ENCODE measurements at places on chromosomes 7 and 10.

- no peak for DNase-seq
Observed at GRCh38 chr7:112149734-112150133, 56.5 kb downstream of the DOCK4 start.

DNA sequence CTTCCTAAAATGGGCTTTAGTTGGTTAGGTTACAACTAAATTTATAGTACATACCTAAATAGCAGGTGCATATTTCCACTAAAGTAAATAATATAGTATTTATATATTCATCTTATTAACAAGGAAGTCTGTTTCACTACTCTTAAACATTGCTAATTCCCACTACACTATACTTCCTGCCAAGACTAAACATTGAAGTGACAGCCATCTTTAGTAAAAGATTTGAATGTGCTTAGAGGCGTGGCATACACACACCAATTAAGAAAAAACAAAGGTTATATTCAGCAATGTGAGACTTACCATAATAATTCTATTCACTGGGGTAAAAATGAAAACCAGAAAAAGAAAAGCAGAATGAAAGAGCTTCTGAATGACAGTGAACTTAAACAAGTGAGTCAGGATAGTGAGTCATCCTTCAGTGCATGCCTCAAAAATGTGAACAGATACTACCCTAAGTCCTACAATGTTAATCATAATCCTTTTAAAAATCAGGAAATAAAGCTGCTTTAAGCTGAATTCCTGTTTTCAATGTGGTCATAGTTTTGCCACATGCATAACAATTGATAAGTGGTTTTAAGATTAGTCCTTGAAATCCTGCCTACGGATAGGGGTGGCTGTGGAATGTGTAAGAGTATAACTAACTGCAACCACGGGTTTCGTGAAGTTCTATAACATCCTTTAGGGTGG is 59.4 kb downstream of the USP6NL start:
- no peak for DNase-seq

- no peak for DNase-seq
Observed at GRCh38 chr7:110881721-110882120, 209.2 kb upstream of the LRRN3 start.

DNA sequence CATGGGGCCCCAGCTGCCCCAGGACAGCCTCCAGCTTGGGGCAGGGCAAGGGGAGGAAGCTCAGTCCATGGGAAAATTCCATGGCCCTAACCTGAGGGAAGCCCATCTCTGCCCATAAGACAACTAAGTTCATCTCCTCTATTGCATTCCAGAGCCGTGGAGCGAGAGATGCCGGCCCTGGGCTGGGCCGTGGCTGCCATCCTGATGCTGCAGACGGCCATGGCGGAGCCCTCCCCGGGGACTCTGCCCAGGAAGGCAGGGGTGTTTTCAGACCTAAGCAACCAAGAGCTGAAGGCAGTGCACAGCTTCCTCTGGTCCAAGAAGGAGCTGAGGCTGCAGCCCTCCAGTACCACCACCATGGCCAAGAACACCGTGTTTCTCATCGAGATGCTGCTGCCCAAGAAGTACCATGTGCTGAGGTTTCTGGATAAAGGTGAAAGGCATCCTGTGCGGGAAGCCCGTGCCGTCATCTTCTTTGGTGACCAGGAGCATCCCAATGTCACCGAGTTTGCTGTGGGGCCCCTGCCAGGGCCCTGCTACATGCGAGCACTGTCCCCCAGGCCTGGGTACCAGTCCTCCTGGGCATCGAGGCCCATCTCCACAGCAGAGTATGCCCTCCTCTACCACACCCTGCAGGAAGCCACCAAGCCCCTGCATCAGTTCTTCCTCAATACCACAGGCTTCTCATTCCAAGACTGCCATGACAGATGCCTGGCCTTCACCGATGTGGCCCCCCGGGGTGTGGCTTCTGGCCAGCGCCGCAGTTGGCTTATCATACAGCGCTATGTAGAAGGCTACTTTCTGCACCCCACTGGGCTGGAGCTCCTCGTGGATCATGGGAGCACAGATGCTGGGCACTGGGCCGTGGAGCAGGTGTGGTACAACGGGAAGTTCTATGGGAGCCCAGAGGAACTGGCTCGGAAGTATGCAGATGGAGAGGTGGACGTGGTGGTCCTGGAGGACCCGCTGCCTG is 4.3 kb downstream of the AOC1 start:
- no peak for DNase-seq

- DNase-seq = no peak
Observed at GRCh38 chr10:124462348-124462695, 699 bp downstream of the LHPP start.

GRCh38 chr7:124033095-124033806 is 384 bp upstream of the TMEM229A start:
- DNase-seq = no peak

DNA sequence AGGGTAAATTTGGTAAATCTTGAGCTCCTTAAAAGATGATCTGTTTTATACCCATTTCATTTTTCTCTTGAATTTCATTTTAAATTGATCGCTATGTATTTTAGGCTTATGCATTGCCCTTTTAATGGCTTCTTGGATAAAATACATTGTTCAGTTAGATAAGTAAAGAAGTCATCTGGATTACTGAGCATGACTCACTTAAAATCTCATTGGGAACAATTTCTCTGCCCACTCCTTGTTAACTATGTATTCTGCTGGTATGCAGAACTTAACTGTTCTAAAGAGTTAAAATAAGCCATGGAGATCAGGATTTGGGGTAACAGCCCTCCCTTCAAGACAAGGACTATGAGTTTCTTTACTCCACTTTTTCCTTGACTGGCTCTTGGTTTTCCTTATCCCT is 134.2 kb downstream of the SND1 start:
- no peak for DNase-seq

DNA sequence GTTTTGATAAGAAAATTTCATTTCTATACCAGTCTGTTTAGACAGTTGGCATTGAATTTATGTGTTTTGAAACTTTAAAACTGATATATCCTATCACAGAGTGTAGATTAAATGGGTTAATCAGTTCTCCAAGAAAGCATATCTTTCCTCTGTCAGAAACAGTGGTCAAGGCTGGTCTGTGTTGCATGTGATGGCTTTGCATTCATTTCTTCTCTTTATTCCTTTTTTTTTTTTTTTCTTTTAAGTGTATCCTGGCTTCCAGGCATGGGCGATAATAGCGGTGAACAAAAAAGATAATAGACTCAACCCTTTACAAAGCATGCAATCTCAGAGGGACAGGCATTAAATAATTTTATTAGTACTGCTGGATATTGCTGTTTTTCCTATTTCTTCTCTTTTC is 136.6 kb downstream of the LRRC4 start:
- no peak for DNase-seq

All from stimulated activated CD4-positive, alpha-beta T cell treated with anti-CD3 and anti-CD28 coated beads, TNF-alpha, amount 100 ng/mL, for 1 hour (primary cell).